ENCODE measurements at places on chromosomes 2 and 18.

DNA sequence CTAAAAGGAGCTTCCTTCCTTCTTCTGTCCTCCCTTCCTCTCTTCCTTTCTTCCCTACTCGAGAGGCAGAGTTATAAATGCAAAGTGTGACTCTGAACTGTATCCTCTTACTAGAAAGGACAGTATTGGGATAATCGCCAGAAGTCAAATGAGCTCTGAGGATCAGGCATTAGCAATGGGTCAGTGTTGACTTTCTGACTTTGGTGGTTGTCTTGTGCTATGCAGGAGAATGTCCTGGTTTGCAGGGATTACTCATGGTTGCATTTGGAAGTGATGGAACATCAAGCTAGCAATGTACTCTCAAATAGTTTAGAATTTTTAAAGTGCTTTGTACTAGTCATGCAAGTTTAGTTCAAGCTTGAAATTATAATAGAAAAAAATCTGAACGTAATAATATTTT is 115.6 kb downstream of the TXNL1 start:
- no peak for DNase-seq

DNA sequence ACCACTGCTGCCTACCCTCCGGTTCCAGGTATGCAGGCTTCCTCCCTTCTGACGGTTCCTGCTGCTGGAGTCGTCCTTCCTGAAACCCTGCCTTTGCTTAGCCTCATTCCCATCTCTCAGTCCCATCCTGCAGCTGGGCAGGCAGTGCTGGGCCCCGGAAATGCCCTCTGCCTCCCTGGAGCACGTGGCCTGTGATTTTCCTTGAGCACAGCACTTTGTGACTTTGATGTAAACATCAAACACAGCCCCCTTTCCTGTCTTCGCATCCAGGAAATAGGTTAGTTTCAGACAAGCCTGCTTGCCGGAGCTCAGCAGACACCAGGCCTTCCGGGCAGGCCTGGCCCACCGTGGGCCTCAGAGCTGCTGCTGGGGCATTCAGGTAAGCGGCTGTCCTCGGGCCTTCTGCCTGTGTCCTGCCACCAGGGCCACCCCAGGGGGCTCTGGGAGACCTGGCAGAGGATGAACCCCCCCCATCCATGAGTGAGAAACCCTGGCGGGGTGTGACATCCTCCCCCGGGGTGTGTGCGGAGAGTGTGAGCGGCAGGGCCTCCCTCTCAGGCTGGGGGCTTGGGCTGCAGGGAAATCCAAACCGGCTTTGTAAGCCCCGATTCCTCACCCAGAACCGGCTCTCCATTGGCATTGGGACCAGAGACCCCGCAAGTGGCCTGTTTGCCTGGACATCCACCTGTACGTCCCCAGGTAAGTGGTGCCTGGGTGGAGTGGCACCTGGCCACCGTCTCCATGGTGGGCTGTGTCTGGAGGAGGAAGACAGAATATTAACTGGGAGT is at the start of gene ZAP70:
Gene ZAP70 (plus strand): TSS at position 281 of the 788 bp plus-strand sequence. CDS start 10,461 bp downstream, outside the sequence.
- no peak for DNase-seq

GRCh38 chr2:16614314-16614860 is 51.2 kb downstream of the CYRIA start:
- DNase-seq = no peak

DNA sequence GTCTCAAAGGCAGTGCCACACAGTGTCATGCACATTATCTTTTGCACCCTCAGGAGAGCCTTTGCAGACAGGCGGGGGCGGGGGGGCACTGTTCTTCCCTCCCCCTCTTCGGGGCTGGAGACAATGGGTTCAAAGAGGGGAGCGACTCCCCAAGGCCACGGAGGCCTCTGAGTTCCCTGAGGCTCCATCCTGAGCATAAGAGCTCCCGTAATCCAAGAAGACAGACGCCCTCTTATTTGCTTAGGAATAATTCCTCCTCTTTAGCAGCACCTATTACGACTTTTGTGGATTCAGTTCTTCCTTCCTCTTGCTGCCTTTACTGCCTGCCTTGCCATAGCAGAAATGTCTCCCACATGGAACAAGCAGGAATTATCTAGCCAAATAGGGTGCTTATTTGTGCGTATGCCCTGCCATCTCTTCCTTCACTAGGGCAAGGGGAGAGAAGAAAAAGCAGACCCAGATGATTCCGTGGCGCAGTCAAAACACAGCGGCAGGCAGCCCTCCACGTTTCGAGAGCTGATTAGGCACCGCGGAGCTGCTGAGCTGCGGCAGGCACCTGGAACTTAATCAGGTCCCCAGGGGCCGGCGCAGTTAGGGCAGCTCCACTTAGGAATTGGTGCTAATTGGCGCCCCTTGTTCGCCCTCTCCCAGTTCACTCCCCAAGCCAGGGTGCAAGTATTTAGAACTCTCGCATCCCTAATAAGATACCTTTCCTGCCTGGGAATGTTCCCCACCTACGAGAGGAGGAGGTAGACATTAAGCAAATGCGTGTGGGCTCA is 233.4 kb upstream of the MYT1L start:
- no peak for DNase-seq

DNA sequence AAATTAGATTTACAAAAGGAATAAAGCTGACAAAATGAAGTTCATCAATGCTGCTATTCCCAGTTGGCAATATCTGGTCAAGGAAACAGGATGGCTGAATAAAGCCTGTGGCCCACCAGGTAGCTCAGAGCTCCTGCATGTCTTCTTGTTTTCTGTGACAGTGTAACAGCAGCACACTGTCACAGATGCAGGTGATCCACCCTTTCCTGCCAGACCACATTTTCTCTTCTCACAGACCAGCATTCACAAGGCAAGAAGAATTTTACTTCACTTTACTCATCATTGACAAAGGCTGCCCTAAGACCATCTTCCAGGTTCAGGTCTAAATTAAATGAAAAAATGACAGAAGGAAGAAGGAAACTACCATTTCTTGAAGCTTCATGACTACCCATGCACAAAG is 166.2 kb upstream of the MEIS1 start:
- DNase-seq = no peak

DNA sequence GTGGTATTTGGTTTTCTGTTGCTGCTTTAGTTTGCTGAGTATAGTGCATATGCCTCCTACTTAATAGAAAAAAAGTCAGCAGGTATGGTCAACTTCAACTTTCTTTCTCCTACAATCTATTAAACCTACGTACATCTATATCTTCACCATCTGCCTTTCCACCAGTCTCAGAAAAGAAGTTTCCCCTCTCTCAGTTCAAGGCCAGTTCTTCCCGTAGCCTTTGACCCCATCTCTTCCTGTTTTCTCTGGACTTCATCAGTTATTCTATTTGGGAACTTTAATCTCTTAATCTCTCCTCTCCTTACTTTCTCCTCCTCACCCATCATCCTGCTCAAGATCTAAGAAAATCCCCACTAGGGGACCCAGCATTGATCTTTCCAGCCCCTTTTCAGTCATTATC is 5.7 kb downstream of the PTRHD1 start:
- no peak for DNase-seq

DNA sequence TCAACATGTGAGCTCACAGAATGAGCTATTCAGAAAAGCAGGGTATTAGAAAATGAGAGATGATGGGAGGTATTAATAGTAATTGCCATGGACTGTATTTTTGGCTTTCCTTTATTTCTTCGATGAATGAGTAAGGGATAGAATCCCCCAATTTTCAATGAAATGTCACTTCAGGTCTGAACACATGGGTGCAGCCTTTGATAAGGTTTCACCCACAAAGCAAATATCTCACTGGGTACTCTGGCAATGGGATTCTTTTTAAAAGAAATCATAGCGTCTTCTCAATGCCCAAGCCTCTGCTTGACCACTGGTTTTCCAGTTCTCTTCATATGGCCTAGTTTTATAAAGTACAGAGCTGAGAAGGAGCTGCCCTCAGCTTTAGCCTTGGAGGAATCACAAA is 610.5 kb upstream of the FANCL start:
- DNase-seq = no peak

DNA sequence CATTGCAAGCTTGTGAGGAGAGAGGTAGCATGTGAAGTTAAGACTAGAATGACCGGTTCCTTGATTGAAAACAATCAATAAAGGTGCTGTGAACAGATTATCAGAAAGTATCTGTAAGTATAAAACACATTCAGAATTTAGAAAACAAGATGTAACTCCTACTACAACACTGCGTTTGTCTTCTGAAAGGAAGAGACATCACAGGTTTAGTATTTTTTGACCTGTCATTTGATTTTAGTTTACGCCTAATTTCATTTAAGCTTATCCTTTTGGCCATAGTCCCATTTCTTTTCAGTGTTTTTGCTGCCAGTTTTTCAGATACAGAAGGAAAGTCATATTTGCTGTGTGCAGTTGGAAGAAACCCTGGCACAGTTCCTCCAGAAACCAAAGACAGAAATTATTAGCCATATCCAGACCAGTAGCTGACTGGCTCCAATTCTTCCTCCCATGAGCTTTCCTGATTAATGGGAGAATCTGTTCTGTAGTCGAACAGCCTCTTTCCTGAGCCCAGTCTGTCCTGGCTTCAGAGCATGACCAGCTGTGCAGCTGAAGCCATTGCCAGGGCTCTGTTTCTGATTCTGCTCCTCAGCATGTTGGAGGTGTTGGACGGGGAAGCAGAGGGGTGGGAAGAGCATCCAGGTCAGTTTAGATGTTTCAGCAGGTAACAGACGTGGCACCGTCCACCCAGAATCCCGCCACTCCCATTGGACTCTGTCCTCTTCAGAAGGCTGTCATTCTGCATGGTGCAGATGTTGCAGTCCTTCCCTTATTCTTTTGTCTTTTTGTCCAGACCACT is 61.0 kb downstream of the CRIM1 start:
- no peak for DNase-seq

DNA sequence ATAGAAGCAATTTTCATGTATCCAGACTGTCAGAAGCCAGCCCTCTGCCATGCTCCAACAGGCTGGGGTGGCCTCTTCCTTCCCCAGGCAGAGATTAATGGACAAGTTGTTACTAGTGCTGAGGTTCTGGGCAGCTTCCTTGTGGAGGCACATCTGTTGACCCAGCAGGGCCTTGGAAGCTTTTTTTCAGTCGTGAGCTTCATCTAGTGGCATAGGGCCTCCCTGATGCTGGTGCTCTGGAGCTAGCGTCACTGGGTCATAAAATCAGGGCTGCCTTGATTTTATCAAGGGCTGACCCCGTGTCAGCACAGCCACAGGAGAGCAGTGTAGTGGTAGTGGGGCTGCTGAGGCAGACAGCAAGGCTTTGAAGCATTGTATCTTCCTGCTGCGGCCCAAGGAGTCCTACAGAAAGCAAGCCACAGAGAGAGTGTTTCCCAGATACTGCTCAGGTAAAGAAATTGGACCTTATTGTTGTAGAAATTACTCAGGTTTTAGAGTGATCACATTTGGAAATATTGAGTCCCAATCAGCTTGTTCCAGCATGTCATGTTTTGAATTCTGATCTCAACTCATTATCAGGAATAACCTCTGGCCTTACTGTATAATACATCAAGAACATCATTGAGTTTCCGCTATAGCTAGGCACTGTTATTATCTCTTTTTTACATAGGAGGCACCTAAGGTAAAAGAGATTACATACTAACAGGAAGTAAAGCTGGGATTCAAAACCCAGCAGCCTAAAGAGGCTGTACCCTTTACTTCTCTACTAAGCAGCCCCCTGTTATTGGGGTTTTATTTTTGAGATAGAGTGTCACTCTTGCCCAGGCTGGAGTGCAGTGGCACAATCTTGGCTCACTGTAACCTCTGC is 92.3 kb upstream of the ALPP start:
- peak; percentile 28 for DNase-seq

All from RWPE1 (cell line).